ENCODE measurements at places on chromosomes 16 and 17.

DNA sequence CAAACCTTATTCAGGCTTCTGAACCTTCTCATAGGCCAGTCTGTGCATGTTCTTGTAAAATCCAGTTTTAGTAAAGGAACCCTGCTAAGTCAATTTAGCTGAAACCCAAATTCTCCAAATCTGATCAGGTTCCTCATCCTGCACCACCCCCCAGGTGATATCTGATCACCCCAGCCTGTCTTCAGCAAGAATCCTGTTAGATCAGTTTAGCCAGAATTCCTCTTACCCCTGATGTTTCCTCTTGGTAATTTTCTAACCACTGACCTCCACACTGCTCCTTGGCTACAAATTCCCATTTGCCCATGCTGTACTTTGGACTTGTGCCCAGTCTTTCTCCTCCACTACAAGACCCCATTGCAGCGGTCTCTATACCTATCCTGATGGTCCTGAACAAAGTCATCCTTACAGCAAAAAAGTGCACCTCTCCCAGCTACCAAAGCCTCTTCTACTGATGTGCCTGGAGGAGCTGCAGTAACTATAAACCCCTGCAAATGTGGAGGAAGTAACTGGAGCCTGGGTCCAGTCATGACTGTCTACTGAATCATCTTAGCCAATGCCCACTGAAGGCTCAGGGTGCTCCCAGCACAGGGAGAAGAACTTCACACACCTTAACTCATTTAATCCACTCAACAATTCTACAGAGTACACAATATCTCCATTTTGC lies 23.8 kb downstream of the TEX14 start:
- DNase-seq = no peak

DNA sequence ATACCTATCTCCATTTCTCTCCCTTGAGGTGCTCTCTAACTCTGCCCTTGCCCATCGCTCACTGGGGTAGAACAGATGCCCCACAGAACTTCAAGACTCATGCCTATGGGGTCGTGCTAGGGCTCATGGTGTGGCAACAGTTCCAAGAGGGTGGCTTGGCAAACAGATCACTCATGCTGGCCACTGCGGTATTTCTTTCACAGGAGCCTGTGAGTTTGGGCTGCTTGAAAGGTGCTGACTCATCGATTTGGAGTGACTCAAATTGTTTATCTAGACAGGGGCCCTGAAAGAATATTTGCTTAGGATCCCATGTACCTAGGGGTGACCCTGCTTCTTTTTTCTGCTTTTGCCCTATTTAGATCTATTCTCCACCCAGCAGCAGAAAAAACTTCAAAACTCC lies 69.9 kb downstream of the IRX5 start:
- DNase-seq = no peak

GRCh38 chr16:3101018-3101840 lies 2.1 kb upstream of the ZSCAN10 start:
- DNase-seq = peak; percentile 62

- DNase-seq = no peak
These were observed 351.2 kb upstream of the KIF2B start for GRCh38 chr17:53471514-53471913.

GRCh38 chr16:80954985-80955384 lies 51.7 kb downstream of the CMC2 start:
- DNase-seq = no peak

DNA sequence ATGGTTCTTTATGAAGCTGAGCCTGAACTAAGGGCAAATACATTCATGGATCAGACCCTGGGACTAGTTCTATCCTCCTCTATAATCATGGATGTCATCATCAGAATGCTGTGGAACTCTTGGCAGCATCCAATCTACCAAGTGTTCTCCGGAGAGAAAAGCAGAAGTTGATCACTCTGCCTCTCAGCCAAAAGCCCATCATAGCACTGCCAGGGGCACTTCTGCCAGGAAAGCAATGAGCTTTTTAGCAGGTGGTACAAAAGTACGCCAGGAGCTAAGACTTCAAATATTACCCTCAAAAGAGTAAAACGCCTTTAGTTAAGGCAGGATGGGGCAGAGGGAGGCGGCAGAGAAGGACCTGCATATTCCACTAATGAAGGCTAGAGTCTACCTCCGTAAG lies 279.0 kb downstream of the SLC39A11 start:
- DNase-seq = no peak

DNA sequence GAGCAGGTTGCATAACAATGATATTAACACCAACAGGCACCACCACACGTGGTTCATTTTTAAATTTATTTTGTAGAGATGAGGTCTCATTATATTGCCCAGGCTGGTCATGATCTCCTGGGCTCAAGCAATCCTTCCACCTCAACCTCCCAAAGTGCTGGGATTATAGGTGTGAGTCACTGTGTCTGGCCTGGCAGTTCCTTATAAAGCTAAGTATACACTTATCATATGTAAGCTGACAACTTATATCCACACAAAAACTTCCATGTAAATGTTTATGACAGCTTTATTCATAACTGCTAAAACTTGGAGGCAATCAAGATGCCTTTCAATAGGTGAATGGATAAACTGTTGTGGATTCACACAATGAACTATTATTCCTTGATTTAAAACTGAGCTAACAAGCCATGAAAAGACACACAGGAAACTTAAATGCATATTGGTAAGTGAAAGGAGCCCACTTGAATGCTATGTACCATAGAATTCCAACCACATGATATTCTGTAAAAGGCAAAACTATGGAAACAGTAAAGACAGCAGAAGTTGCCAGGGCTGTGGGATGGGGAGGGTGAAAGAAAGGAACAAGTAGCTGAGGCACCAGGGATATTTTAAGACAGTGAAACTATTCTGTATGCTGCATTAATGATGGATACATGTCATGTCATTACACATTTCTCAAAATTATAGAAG lies 156.5 kb upstream of the KCNJ18 start:
- DNase-seq = no peak

- no peak for DNase-seq
These were observed 5.4 kb downstream of the ITGAE start for GRCh38 chr17:3795390-3796102.

DNA sequence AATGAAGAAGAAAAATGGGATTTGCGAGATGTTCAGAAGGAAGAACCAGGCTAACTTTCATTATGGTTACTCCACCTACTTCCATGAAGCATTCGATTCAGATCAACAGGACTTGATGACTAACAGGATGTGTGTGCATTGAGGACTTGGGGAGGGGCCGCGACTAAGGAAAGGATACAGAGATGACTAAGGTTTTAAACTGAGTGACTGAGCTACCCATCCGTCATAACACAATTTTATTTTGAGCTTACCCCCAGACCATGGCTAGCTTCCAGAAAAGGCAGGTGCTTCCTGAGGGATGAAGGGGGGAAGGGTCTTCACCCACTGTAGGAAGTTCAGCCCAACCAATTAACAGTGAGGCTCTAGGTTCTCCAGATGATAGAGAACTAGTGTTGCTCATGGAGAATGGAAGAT lies 2.5 kb upstream of the CDYL2 start:
- DNase-seq = peak; percentile 78

GRCh38 chr17:19513897-19514488 lies 19.7 kb upstream of the SLC47A1 start:
- peak; percentile 71 for DNase-seq

DNA sequence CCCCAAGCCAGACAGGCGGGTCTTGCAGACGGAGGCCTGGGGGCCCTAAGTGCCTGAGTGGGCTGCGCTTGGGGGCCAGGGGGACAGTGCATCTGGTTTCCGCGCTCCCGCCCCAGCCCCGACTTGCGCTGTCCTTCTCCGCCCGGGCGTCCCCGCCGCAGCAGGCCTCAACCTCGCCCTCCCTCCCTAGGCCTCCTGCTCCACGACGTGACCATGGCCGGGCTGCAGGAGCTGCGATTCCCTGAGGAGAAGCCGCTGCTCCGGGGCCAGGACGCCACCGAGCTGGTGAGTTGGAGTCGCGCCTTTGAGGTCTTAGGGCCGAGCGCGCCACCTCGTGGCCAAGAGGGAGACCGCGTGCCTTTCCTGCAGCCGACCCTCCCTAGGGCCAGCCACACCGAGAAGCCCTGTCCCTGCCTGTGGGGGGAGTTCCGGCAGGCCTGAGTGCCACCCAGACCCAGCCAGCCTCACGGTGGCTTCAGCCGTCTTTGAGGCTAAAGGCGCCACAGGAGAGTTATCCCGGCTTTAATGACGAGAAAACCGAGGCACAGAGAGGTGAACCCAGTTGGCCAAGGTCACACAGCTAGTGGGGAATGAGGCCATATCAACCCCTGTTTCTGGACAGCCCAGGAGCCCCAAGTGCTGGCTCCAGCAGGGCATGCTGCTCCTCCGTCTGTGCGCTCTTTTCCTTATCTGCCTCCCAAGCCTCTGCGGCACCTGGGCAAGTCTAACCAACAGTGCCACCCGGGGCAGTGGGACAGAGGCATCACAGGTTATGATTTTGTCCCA lies 12.2 kb upstream of the NDRG4 start:
- peak; percentile 82 for DNase-seq

- no peak for DNase-seq
These were observed 17.8 kb upstream of the OSGIN1 start for GRCh38 chr16:83935005-83935857.

GRCh38 chr16:49902908-49903307 lies 47.0 kb upstream of the ZNF423 start:
- no peak for DNase-seq

DNA sequence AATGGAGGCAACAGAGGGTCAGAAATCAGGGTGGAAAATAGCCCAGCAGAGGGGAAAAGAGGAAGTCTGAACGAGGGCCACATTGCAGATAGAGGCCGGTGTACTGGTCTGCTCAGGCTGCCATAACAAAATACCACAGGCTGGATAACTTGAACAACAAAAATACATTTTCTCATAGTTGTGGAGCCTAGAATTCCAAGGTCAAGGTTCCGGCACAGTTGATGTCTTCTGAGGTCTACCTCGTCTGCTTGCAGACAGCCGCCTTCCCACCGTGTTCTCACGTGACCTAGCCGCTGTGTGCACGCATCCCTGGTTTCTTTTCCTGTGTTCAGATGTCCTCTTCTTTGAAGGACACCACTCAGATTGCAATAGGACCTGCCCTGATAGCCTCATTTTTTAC lies 249.4 kb downstream of the WWOX start:
- DNase-seq = no peak

DNA sequence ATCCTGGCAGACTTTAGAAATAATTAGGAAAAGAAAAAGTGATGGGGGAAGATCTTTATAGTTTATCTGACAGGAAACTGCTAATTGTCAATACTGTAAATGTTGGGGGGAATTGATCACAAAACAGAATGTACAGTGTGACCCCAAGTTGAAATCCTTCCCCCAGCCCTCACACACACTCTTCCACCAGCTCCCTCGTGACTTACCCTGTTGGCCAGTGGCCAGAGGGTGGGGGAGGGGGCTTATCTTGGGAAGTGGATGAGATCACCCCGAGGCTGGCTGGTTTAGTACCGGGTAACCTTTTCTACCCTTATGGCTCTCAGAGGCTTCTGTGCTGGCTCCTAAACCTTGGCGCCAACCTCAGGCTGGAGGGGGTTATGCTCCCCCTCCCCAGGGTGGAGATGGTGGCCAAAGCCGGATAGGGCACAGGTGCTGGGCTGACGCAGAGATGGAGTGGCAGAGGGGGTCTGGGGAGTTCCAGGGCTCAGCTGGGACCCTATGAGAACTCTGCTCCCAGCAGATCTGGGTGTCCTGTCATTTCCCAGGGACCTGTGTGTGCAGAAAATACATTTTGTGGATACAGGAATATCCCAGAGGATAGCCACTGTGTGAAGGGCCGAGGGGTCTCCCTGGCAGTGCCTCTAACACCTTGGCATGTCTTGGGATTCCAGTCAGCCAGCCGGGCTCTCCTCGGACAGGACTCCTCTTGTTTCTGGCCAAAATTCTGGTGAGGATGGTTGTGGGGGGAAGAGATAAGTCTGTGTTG lies 18.6 kb downstream of the CDH16 start:
- DNase-seq = no peak

DNA sequence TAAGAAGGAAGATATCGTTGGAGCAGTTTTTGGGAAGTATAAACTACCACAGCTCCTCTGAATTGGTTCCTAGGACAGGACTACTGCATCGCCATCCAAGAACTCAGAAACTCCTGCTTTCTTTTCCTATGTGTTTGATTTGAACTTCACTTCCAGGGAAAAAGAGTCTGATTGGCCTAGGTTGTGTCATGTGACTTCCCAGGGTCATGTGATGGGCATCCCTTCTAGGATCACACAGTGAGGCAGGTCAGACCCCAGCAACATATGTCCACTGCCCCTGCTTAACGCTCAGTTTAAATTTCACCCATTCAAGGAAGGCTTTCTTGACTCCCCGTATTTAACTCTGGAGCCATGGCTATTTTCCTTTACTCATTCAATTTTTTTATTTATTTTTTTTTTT lies 445.2 kb upstream of the SALL1 start:
- no peak for DNase-seq

DNA sequence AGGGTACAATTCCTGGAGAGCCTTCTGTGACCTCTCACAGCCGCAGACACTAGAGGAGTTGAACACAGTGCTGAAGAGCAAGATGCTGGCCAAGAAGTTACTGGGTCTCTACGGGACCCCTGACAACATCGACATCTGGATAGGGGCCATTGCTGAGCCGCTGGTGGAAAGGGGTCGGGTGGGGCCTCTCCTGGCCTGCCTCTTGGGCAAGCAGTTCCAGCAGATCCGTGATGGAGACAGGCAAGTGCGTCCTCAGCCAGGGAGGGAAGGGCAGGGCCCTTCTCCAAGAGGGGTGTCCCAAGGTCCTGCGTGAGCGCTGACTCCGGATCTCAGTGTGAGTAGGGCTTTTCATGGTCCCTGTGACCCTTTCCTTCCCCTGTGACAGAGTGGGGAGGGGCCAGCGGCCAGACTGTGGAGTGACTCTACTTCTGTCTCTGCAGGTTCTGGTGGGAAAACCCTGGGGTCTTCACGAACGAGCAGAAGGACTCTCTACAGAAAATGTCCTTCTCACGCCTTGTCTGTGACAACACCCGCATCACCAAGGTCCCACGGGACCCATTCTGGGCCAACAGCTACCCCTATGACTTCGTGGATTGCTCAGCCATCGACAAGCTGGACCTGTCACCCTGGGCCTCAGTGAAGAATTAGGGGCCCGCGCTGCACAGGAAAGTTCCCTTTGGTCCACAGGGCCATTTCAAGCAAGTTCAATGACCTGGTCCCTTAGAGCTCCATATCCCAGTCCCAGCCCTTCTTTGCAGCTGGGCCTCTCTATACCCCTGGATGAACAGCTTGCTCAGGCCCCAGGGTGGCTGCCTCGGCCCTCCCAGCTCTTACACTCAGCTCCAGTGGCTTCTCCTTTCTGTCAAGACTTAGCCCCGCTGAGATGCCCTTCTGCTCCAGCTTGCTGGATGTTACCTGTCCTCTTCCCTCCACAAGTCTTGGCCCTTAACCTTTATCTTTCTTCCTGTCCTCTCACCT lies 13.1 kb downstream of the MPO start:
- no peak for DNase-seq

GRCh38 chr17:34219405-34219804 lies 35.7 kb upstream of the CCL2 start:
- no peak for DNase-seq

DNA sequence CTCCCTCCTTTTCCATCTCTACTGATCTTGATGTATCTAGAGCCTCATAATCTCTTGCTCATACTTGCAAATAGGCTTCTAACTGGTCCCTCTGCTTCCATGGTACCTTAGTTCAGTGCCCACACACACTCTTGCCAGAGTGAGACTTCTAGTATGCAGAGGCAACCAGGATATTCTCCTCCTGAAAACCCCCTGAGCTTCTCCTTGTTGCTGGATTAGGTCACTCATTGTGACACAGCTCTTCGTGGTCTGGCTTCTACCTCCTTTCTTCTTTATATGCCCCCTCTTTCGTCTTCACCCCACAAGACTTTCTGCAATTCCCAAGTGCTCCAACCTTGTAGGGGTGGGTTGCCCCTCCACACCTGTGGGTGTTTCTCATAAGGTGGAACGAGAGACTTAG lies 2.5 kb upstream of the FAM20A start:
- no peak for DNase-seq
